ENCODE measurements at places on chromosomes 1 and 21.

DNA sequence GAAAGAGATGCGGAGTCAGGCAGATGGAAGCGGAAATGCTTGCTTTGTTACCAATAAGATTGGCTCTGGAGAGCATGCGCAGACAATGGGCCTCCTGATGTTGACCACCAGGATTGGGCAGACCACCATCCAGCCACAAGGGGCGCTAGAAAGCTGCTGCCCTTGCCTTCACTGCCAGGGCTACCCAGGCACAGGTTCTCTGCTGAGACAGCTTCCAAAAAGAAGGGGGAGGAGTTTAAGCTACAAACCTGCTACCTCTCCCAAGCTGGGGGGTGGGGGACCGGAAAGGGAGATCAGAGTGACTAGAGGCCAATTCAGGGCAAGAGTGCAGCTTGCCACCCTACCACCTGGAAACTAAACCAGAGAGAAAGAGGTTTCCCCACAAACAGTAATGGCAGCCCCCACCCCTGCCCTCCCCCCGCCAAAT, 369.7 kb downstream of the RRAGC start:
- H3K36me3 ChIP-seq, result no peaks in the 10 kb centered on the region
- H3K4me1 ChIP-seq, result no peaks in the 10 kb centered on the region
- H3K27ac ChIP-seq, result no peak overlapping the region
- H3K4me3 ChIP-seq, result no peak overlapping the region

DNA sequence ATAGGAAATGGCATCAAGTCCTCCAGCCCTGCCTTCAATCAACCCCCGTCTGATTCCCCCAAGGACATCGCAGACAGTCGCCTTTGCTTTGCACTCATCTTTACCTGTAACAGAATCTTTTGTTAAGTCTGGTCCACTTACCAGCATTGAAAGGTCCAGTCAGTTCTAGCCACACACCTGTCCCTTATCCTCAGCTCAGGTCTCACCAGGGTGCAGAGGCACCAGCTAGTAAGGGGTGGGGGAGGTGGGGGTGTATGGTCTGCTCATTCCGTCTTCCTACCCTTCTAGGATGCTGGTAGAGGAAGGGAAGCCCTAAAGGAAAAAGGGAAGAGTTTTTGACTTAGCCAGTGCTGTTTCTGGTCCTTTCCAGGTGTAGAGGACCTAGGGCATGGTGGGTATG, 427.7 kb downstream of the MATN1 start:
- no peaks in the 10 kb centered on the region for H3K27me3 ChIP-seq
- no peak overlapping the region for H3K27ac ChIP-seq
- no peak overlapping the region for H3K4me3 ChIP-seq

DNA sequence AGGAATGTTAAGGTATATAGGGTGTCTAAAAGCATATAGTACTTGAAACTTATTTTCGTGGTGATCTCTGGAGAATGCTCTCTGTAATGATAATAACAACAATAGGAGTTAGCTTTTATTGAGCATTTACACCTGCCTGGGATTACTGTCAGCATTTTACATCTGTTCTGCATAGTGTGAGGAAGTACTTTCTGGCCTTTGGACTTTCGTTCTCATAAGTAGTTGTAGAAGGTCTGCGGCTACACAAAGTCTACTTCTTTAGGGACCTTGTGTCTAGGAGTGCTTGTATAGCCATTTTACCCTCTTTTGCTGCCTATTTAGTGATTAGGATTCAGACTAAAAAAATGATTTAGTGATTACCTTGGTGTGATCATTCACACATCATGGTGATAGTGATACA, 103.6 kb upstream of the GPR52 start:
- no peak for DNase-seq
- H3K36me3 ChIP-seq, result no peaks in the 10 kb centered on the region
- H3K4me3 ChIP-seq, result no peak overlapping the region
- H3K4me1 ChIP-seq, result no peaks in the 10 kb centered on the region
- H3K27me3 ChIP-seq, result no peaks in the 10 kb centered on the region

DNA sequence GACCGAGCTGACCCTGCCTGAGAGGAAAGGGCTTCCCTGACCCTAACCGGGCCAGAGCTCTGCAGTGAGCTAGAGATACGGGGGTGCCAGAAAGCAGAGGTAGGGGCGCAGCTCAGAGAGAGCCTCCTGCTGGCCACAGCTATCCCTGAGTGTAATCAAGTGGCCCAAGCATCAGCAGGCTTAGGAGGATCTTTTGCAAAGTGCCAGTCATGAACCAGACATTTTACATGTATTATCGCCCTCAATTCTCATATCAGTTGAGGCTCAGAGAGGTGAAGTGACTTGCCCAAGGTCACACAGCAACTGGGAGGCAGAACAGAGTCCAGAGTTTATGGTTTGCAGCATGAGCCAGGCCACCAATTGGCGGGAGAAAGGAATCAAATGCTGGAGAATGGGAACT, 7.0 kb upstream of the ID3 start:
- no peak overlapping the region for H3K27ac ChIP-seq
- H3K27me3 ChIP-seq, result no peaks in the 10 kb centered on the region
- no peaks in the 10 kb centered on the region for H3K4me1 ChIP-seq
- H3K36me3 ChIP-seq, result no peaks in the 10 kb centered on the region
- DNase-seq, result no peak
- H3K4me3 ChIP-seq, result no peak overlapping the region

GRCh38 chr1:20893931-20894330, 106.8 kb upstream of the HP1BP3 start:
- DNase-seq, result no peak
- H3K4me1 ChIP-seq, result no peaks in the 10 kb centered on the region
- peaks cover 30% of the 10 kb centered on the region for H3K36me3 ChIP-seq
- H3K27ac ChIP-seq, result no peak overlapping the region

- peak overlapping the region; percentile 88 for H3K4me3 ChIP-seq
- peaks cover 57% of the 10 kb centered on the region for H3K4me1 ChIP-seq
- H3K27me3 ChIP-seq, result no peaks in the 10 kb centered on the region
- H3K27ac ChIP-seq, result peak overlapping the region; percentile 83
Observed at GRCh38 chr1:209767096-209767495, 11.2 kb downstream of the TRAF3IP3 start.

DNA sequence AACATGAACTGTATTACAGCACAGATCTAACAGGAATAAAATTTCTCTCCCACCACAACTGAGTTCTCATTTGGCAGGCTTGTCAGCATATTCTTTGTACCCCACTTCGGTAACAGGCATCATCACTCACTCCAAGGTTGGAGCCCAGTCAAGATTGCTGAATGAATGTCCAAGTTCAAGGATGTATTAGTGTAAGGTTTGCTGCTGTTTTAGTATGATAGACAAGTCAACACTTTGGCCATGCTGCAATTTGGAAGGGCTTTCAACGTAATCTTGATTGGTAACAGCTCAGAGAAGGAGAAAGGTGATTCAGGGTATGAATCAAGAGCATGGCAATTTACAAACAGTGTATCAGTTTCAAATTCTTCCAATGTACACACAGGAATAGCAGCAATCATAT, 6.8 kb downstream of the SSX2IP start:
- H3K27ac ChIP-seq, result no peak overlapping the region
- H3K36me3 ChIP-seq, result no peaks in the 10 kb centered on the region

DNA sequence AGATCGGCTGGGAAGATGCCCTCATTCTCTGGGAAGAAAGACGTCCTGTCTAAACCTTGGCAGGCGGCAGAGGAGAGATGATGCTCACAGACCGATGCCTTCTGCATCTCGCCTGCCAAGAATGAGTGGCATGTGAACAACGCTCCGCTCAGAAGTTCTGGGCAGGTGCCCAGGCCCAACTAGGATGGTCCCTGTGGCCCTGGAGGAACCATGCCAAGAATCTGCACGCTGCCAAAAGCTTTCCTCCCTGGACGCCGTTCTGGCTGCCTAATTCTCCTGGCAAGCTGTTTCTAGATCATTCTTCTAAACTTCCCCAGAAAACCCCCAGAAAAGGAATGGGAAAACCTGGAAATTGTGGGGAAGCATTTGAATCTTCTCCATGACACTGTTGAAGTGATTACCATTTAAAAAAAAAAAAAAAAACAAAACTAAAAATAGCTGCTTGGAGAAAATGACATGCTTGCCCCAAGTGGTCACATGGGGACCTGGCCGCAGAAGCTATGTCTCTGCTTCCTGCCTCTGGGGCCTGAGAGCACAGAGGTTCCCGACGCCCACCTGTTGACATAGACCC, 440.9 kb downstream of the PRDM2 start:
- no peak overlapping the region for H3K27ac ChIP-seq
- DNase-seq, result no peak
- no peaks in the 10 kb centered on the region for H3K36me3 ChIP-seq
- H3K27me3 ChIP-seq, result no peaks in the 10 kb centered on the region

DNA sequence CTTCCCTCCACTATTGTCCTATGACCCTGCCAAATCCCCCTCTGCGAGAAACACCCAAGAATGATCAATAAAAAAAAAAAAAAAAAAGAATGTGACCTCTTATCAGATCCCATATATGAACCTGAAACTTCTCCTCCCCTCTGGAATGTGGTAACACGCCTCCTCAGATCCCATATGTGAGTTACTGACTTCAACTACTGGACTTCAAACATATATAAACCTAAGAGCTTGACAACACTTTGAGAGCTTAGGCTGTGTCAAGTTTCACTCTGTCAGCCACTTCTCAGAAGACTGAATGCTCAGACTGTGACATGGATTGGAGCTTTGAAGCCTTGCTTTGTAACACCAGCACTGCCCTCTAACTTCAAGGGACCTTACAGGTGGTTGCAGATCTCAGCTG, 148.4 kb downstream of the COP1 start:
- H3K4me3 ChIP-seq, result no peak overlapping the region
- no peak overlapping the region for H3K27ac ChIP-seq
- no peaks in the 10 kb centered on the region for H3K36me3 ChIP-seq

GRCh38 chr1:44079566-44079965, 39.1 kb upstream of the KLF17 start:
- H3K36me3 ChIP-seq, result no peaks in the 10 kb centered on the region
- no peaks in the 10 kb centered on the region for H3K4me1 ChIP-seq
- no peak overlapping the region for H3K27ac ChIP-seq
- no peaks in the 10 kb centered on the region for H3K27me3 ChIP-seq
- no peak overlapping the region for H3K4me3 ChIP-seq
- no peak for DNase-seq

DNA sequence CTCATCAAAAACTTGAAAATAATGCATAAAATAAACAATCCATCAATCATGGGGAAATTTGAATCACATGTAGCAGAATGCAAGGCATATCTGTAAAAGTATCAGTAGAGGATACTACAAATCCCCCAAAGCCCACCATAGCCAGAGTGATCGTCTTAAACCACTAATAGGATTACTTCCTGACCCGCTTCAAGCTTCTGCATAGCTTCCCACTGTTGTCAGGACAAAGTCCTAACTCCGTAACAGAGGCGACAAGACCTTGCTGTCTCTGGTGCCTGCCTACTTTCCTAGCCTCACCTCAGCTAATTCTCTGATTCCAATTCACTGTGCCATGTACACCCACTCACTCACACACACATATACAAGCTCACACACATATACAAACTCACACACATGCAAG, 161.2 kb upstream of the NFIA start:
- no peaks in the 10 kb centered on the region for H3K4me1 ChIP-seq
- no peaks in the 10 kb centered on the region for H3K27me3 ChIP-seq
- H3K4me3 ChIP-seq, result no peak overlapping the region
- H3K36me3 ChIP-seq, result no peaks in the 10 kb centered on the region
- no peak overlapping the region for H3K27ac ChIP-seq

DNA sequence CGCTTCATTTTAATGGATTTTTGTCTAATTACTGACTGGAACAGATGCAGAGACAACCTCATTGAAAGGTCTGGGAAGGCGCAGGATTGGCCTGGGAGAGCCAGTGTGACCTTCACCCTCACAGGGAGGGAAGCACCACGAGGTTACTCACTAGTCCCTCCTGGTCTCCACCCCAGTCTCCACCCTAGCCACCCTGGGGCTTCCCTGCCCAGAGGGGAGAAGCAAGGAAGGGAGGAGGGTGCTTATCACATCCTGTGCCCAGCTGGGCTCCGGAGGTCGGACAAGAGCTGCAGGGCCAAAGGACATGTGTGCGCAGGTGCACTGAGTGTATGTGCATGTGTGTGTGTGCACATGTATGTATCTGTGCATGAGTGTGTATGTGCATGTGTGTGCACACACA, 220.1 kb upstream of the VAMP3 start:
- DNase-seq, result no peak
- H3K4me1 ChIP-seq, result no peaks in the 10 kb centered on the region
- H3K27me3 ChIP-seq, result no peaks in the 10 kb centered on the region

DNA sequence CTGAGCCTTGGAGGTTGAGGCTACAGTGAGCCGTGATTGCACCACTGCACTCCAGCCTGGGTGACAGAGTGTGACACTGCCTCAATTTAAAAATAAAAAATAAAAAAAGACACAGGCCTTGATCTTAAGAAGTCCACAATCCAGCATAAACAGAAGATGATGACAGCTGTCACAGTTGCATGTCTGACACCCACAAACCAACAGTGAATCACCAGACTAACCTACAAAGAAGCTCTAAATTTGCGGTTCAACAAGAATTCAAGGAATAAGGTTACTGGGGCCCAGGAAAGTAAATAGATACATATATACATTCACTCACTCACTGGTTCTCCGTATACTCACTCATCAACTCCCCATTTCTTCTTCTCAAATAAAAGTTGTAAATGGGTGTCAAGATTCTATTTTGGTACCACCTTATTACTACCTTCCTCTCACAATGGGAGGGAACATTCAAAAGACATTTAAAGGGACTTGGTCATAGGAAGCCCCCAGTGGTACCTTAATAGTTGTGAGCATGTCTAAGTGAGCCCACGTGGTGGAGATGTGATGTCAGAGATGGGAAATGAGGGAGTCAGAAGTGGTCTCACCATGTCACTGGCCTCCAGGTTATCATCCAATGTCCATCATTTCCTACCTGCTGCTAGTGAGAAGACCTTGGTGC, 66.9 kb upstream of the PRDX6 start:
- H3K4me3 ChIP-seq, result no peak overlapping the region
- no peak overlapping the region for H3K27ac ChIP-seq
- peaks cover 7% of the 10 kb centered on the region for H3K4me1 ChIP-seq
- no peaks in the 10 kb centered on the region for H3K27me3 ChIP-seq
- no peak for DNase-seq

DNA sequence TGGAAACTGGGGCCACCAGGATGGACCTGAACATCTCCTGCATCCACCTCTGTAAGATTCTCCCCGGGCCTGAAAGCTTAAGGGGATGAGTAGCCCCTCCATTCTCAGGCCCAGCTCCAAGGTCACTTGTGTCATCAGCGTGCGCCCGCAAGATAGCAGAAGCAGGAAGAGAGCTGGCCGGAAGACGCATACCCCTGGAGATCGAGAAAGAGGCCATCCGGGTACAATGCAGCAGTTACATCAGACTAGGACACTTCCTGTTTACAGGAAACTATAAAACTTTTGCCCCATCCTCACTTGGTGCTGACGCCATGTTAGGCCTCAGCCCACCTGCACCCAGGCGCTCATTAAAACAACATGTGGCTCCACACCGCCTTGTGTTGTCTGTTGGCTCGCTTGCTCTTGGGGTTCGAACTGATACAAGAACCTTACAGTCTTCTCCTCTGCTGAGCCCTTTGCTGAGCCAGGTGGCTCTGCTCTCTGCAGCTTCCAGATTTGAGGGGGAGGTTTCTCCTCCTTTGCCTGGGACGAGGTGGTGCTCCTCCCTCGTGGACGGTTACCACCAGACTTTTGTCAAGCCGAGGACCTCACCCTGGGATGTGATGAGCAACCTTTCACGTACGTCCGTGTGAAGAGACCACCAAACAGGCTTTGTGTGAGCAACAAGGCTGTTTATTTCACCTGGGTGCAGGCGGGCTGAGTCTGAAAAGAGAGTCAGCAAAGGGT, 277.5 kb upstream of the C1orf174 start:
- no peak overlapping the region for H3K4me3 ChIP-seq
- H3K27ac ChIP-seq, result no peak overlapping the region
- H3K36me3 ChIP-seq, result no peaks in the 10 kb centered on the region
- DNase-seq, result no peak
- no peaks in the 10 kb centered on the region for H3K27me3 ChIP-seq
- H3K4me1 ChIP-seq, result no peaks in the 10 kb centered on the region

Measured in naive thymus-derived CD4-positive, alpha-beta T cell (primary cell).